ENCODE measurements at places on chromosomes 11 and 22.

DNA sequence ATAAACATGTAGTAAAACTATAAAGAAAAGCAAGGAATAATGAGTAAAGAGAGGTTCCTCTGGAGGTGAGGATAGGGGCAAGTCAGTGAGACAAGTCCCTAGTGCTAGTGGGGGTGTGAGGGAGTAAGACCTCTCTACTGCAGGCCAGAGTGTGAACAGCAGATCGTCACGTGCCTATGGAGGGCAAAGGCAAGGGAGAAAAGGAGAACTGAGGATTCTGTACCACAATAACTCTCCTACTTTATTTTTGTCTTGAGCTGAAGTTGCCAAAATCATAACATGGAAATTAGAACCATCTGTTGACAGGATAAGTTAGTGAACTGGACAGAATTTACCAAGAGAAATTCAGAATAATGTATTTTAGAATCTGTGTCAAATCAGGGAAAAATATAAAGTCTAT, 77.6 kb downstream of the ENTHD1 start:
- no peak for DNase-seq

DNA sequence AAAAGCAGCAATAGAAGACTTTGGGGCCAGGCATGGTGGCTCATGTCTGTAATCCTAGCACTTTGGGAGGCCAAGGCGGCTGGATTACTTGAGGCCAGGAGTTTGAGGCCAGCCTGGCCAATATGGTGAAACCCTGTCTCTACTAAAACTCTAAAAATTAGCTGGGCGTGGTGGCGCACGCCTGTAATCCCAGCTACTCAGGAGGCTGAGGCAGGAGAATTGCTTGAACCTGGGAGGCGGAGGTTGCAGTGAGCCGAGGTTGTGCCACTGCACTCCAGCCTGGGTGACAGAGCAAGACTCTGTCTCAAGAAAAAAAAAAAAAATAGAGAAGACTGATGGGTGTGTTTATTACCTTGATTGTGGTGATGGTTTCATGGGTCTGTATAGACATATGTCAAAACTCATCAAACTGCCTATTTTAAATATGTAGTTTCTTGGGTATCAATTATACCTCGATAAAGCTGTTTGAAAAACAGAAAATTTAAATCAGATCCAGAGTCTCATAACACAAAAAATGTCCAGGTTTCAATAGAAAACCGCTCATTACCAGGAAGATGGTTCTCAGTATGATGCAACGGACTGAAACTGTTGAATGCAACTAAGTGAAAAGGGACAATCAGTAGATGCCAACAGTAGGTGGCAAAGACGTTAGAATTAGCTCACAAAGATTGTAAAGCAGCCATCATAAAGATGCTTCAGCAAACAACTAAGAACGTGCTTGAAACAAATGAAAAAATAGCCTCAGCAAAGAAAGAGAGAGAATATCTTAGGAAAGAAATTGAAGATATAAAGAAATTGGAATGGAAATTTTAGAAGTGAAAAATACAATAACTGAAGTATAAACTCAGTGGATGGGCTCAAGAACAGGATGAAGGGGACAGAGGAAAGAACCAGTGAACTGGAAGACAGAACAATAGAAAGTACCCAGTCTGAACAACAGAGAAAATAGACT, 33.1 kb upstream of the SEPTIN5 start:
- DNase-seq = no peak

DNA sequence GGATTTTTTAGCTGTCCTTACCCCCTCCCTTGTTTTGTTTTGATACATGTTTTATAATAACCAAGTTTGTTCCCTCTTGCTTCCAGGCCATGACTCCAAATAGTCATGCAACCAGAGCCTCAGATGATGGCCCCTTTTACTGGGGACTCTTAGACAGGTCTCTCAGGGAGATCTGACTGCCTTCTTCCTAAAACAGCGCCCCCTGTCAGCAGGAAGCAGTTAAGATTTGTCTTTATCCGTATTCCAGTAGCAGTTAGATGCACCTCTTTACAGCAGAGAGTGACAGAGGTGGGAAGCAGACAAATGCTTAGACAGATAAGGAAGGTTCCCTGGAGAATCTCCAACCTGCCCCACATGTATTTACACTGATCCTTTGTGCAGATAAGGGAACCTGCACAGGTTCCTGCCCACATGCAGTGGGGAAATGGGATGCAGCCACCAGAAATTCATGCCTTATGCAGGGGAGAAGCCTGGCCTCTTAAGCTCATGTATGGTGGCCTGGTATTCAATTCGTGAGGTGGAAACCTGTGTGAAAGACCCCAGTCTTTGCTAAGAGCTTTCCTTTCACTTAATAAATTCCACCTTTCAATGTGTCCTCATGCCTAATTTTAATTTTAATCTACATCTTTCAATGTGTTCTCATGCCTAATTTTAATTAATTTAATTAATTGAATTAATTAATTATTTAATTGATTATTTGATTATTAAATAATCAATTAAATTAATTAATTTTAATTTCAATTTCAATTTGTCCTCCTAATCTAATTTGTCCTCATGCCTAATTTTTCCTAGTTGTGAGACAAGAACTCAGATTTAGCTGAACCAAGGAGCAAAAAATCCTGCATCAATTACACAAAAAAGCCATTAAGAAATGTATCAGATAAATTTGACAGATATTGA, 11.5 kb upstream of the GLYAT start:
- no peak for DNase-seq

GRCh38 chr11:122578171-122578825, 77.2 kb upstream of the UBASH3B start:
- DNase-seq = no peak

GRCh38 chr11:109590782-109591181, 168.8 kb downstream of the C11orf87 start:
- no peak for DNase-seq

DNA sequence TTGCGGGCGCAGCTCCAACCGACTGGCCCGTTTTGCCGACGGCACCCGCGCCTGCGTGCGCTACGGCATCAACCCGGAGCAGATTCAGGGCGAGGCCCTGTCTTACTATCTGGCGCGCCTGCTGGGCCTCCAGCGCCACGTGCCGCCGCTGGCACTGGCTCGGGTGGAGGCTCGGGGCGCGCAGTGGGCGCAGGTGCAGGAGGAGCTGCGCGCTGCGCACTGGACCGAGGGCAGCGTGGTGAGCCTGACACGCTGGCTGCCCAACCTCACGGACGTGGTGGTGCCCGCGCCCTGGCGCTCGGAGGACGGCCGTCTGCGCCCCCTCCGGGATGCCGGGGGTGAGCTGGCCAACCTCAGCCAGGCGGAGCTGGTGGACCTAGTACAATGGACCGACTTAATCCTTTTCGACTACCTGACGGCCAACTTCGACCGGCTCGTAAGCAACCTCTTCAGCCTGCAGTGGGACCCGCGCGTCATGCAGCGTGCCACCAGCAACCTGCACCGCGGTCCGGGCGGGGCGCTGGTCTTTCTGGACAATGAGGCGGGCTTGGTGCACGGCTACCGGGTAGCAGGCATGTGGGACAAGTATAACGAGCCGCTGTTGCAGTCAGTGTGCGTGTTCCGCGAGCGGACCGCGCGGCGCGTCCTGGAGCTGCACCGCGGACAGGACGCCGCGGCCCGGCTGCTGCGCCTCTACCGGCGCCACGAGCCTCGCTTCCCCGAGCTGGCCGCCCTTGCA, 1.0 kb downstream of the FJX1 start:
- DNase-seq = peak; percentile 49

- no peak for DNase-seq
These were observed 15.5 kb downstream of the OR52M1 start for GRCh38 chr11:4560467-4560866.

- DNase-seq = peak; percentile 34
These were observed 754 bp downstream of the NUP50 start for GRCh38 chr22:45164270-45165088.

- peak; percentile 69 for DNase-seq
These were observed at the start of gene WBP2NL for GRCh38 chr22:41998361-41999261. TSS of gene WBP2NL (plus strand) at chr22:41998788. CDS start at chr22:41998819, 31 bp downstream.

DNA sequence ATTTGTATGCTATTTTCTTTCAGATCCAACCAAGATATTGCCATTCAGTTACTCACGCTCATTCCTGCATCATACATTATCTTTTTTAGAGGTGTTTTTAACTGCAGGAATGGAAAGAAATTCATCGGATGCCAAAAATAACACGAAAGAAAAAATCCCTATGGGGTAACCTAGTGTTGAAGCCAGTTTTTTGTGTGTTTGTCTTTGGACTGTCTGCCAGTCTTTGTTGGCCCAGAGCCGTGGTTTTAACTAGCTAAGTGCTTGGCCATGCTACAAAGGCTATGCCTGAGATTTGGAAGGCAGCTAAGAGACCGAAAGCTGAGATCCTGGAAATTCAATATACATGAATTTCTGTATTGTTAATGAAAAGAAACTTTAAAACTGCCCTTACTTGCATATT, 309.8 kb upstream of the CNTN5 start:
- no peak for DNase-seq

DNA sequence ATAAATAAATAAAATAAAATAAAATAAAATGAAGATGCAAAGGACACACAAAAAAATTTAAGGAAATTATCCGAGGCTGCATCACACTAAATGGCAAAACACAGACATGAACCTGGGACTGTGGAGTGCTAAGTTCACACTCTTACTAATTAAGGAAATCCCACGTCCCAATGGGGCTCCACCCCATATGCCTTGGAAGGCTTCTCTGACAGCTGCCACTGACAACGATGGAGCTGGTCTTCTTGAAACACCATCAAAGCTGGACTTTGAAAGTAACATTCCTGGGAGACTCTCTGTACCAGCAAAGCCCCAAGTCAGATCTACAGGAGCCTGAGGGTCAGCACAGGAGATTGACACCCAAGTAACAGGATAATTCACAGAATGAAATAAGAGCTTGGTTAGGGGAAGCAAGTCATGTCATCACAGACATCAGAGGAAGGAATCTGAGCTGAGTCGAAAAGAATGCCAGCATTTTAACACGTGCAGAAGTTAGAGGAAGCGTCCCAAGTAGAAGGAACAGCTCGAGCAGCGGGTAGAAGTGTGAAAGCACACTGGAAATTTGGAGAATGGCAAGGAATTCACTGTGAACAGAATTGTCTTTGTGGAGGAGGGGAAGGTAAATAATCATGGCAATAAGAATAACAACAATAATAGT, 13.8 kb downstream of the TPST2 start:
- no peak for DNase-seq

GRCh38 chr11:17736930-17737817, 2.6 kb downstream of the KCNC1 start:
- DNase-seq = no peak

GRCh38 chr11:76209973-76210930, 4.0 kb upstream of the WNT11 start:
- no peak for DNase-seq

DNA sequence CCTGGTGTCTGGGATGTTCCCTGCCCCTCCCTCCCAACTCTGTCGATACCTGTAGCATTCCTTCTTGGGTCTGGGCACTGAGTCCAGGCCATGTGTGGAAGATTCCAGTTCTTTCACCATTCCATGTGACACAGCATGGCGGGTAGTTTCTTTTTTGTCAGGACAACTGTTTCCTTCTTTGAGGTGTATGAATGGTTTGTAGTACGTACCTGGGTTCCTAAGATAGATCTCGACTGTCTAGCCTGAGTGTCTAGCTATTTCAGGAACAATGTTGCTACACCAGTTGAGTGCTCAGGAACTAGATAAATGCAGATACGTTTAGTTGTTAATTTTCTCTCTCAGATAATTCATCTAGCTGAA, 43.3 kb downstream of the TNRC6B start:
- DNase-seq = no peak

DNA sequence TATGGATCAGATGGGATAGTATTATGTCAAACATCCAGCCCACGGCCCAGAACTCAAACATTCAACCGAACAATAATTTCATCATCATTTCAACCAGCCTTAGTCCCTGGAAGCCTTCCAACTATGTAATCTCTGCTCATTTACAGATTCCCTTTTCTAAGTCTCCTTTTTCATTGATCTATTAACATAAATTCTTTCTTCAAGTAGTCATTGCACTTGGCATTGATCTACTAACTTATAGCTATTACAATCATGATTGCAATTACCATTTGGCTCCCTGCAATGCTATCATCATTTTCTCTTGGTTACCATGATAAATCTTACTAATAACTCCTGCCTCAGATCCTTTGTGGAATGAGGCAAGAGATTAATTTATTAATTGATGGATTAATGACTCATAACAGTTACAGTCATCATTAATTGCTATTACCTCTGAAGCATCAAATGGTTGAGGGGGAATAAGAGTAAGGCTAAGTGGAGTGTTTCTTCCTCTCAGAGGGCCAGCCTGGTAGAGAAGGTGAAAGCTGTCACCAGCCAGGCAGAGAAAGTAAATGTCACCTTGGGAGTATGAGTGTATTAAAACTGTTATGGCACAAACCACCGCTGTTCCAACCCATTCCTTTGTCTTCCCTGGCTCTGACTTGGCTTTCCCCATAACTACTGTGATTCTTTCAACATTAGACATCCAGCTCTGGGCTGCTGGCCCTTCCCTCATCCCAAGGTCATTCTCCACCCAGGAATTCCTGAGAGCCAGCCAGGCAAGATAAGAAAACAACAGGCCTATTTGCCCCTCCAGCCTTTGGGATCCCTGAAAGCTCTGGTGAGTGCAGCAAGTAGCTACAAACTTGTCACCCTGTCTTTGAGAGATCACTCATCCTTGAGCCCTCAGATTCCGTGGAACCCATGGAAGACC, 174.7 kb downstream of the RRAS2 start:
- no peak for DNase-seq

DNA sequence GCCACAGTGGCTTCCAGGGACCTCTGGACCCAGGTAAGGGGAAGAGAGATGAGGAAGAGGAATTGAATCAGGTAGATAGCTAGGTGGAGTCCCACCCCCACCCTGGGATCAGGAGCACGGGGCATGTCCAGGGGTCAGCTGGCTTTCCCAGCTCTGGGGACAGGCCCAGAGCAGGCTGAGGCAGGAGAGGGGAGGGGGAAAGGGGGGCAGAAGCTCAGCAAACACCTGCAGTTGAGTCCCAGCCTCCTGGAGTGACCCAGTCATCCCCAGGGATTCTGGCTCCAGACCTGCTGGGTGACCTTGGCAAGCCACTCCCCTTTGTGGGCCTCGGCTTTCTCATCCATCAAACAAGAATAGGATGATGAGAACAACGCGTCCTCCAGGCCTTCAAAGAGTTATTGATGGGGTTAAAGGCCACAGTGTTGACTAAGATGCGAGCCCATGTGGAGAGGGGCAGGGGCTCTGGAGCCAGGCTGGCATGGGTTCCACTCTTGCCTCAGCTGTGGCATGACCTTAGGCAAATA, 16.0 kb downstream of the STARD10 start:
- peak; percentile 66 for DNase-seq

DNA sequence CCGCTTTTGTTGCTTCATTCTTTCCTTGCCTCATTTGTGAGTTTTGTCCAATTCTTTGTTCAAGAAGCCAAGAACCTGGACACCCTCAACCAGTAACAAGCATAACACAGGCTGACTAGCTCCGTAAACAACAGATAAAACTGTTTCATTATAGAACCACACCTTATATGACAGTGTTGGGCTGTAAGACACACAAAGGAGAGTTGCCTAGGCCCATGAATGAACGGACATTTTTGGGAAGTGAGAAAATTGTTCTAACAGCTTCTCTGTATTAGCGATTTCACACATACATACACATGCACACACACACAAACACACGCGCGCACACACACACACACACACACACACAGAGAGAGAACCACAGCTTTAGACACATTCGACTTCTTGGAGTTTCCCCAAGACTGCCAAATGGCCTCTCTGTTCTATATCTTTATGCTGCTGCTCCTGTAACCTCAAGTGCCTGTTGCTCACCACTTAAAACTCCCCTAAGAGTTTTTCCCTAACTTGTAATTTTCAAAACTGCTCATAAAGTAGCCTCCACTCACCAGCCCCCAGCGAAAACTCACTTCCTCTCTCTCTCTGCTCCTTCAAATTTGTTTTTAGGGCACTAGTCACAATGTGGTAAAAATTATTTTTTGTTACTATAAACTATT, 35.9 kb downstream of the CTSC start:
- DNase-seq = no peak

GRCh38 chr11:19316434-19316833, 75.7 kb upstream of the E2F8 start:
- no peak for DNase-seq

Measured in HuH-7.5 (cell line).